Activated CD4-positive, alpha-beta T cell treated with anti-CD3 and anti-CD28 coated beads for 24 hours (primary cell): ENCODE measurements at places on chromosomes 12 and 14.

DNA sequence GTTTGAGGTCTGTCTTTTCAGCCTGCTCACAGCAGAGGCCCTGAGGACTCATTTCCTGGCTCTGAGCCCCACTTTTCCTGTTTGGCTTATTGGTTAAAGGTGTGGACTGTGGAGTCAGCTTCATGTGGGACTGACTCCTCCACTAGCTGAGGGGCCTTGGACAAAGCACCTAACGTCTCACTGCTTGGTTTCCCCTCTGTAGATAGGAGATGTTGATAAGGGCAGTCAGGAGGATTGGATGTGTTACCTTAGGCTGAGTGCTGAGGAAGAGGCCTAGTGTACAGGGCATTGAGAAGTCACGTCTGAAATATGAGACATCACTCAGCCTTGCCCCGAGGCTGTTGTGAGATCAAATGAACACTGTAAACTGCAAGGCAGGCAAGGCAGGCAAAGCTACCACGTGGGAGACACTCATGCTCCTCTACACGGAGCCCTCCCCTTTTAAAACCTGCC is 27.1 kb upstream of the TCL1A start:
- no peak for DNase-seq

DNA sequence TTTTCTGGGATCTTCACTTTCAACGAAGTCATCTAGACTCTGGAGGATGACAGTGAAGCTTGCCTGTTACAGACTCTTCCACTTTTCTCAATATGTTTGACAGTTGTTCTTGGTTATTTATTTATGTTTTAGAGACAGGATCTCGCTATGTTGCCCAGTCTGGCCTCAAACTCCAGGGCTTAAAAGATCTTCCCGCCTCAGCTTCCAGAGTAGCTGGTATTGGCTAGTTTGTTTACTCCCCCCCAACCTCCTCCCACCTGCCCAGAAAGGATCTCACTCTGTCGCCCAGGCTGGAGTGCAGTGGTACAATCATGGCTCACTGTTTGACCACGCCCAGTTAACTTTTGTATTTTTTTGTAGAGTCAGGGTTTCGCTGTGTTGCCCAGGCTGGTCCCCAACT is 3.3 kb downstream of the SPATS2 start:
- DNase-seq: no peak

GRCh38 chr14:105899071-105899641 is 372.8 kb downstream of the TMEM121 start:
- no peak for DNase-seq

DNA sequence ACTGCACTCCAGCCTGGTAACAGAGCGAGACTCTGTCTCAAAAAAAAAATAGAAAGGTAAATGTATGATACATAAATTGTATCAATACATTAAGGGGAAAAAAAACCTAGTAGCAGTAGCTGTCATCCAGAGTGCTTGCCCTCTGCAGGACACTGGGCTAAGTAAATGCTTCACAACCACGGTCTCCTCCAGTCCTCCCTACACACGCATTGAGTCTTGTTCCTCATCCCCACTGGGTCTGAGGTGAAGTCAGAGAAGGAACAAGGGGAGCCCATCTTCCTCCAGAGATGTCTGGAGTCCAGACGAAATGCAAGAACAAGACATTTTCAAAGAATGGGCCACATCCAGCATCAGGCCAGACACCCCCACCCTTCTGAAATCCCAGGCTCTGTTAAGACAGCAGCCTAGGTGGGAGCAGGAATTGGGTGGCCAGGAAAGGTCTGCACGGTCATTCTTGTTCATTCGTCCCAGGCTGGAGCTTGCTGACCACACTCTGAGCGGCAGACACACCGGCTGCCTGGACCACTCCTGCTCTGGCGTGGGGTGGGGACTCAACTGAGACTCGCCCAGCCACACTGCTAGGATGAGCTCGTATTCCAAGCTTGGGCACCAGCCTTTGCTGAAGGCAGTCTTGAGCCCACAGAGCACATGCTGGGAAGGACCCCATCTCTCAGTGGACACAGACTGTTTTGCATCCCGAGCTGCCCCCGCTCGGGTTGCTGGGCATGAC is 45.5 kb downstream of the CHGA start:
- no peak for DNase-seq

DNA sequence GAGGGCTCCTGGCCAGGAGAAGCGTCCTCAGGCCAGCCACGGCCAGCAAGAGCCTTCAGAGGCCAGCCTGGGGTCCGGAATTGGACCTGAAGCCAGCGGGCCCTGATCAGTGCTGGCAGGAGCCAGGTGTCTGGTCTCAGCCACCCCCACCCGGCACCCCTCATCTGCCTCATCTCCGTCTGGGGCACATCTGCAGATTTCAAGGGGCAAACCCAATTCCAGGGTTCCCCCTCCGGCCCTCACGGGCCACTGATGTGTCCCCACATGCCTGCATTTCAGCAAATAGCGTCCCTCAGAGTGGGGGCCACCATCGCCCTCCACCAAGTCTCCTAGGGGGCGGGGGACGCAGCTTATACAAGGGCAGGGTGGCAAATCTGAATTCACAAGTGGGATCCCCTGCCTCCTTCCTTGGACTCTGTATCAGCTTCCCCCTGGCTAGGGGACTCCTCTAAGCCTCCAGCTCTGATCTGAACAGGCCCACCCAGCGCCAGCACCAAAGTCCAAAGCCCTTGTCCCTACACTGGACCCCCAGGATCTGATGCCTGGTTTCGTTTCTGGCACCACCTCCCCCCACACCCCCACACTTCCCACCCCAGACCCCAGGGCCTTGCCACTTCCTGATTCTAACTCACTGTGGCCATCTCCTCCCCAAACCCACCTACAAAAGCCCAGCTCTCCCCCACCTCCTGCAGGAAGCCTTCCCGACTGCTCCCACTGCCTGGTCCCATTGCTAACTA is 10.1 kb downstream of the TMEM179 start:
- no peak for DNase-seq

- DNase-seq: no peak
These were observed 273.0 kb upstream of the SFSWAP start for GRCh38 chr12:131437706-131438492.

GRCh38 chr12:55681142-55682077 is 26.3 kb downstream of the ITGA7 start:
- DNase-seq: no peak

GRCh38 chr14:62081012-62081612 is 318.9 kb downstream of the SNAPC1 start:
- no peak for DNase-seq

- DNase-seq: no peak
These were observed 1496.8 kb upstream of the TMEM132C start for GRCh38 chr12:126770188-126770587.

DNA sequence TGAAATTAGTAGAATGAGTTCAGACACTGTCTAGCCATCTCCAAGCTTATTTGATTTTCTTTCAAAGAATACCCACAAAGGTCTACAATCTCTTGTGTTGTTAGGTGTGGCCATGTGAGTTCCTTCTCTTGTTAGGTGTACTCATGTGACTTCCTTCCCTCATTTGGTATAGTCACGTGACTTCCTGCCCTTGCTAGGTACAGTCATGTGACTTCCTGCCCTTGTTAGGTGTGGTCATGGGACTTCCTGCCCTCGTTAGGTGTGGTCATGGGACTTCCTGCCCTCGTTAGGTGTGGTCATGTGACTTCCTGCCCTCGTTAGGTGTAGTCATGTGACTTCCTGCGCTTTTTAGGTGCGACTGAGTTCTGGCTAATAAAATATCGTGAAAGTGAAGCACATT is 179.6 kb downstream of the TMX1 start:
- DNase-seq: peak; percentile 1

GRCh38 chr14:104743461-104744380 is 9.2 kb upstream of the SIVA1 start:
- no peak for DNase-seq

GRCh38 chr12:4566474-4566873 is 4.5 kb downstream of the DYRK4 start:
- DNase-seq: no peak

DNA sequence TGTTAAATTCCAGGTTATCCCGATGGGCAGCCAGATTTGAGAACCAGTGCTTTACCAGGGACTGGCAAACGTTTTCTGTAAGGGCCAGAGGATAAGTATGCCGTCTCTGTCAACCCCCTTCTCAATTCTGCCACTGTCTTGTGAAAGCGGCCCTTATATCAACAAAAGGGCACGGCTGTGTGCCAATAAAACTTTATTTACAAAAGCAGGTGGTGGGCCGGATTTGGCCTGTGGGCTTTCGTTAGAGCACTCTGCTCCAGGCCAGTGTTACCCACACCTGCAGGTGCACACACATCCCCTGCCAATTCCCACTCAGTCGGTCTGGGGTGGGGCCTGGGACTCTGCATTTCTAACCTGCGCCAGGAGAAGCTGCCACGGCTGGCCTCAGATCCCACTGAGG is 111.2 kb downstream of the RFLNA start:
- no peak for DNase-seq

DNA sequence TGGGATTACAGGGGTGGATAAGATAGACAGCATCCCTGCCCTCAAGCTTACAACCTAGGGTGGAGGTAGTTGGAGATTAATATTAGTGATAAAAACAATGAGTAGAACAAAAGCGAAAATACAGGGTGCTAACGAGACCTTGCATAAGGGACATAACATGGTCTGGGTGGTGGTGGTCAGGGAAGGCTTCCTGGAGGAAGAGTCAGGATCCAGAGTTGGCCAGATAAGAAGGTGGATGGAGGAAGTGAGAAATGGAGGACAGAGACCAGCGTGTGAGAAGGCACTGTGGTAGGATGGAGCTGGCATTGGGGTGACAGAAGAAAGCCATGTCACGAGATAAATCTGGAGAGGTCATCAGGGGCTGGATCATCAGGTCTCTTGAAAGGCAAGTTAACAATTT is 19.2 kb downstream of the NOS1 start:
- DNase-seq: no peak

DNA sequence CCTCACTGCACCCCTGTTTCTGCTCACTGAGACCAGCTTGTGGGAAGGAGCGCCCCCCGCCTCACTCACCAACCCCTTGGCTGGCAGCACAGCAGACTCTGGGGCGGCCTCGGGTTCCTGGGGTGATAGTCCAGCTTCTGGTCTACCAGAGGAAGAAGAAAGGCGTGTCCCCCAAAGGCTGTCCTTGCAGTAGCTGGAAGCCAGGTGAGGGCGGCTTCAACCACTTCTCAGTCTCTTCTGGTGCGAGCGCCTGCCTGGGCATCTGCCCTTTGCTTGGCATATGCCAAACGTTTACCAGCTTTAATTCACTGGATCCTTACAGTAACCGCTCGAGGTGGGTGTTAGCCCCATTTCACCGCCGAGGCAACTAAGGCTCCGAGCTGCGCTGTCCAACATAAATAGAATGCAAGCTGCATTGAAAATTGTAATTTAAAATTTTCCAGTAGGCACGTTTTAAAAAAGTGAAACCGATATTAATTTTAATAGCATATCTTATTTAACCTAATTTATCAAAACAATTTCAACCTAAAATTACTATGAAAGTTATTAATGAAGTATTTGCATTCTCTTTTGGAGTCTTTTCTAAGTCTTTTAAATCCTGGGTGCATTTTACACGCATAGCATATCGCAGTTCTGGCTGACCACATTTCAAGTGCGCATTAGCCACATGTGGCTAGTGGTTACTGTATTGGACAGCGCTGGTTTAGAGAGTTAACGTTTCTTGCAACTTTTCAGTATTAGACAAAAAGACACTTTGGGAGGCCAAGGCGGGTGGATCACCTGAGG is 872 bp downstream of the FAM177A1 start:
- DNase-seq: no peak

DNA sequence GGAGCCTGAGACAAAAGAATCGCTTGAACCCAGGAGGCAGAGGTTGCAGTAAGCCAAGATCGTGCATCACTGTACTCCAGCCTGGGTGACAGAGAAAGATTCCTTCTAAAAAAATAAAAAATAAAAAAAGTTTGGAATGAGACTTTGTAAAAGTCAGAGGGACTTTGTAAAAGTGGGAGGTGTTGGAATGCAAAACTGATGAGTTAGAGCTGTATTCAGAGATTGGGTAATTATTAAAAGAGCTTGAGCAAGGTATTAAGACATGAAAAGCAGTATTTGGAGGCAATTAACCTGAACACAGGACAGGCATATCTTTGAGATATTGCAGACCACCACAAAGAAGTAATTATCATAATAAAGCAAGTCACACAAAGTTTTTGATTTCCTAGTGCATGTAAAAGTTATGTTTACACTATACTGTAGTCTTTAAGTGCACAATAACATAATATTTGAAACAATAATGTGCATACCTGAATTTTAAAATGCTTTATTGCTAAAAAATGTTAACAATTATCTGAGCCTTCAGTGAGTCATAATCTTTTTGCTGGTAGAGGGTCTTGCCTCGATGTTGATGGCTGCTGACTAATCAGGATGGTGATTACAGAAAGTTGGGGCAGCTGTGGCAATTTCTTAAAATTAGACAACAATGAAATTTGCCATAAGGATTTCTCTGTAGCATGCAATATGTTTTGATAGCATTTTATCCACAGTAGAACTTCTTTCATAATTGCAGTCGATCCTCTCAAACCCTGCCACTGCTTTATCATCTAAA is 33.1 kb downstream of the PHLDA1 start:
- no peak for DNase-seq

GRCh38 chr12:49397000-49397399 is 29.7 kb downstream of the SPATS2 start:
- no peak for DNase-seq

GRCh38 chr12:44389038-44389437 is 487.1 kb downstream of the NELL2 start:
- no peak for DNase-seq

GRCh38 chr14:22849212-22849819 is 12.9 kb downstream of the MMP14 start:
- no peak for DNase-seq

DNA sequence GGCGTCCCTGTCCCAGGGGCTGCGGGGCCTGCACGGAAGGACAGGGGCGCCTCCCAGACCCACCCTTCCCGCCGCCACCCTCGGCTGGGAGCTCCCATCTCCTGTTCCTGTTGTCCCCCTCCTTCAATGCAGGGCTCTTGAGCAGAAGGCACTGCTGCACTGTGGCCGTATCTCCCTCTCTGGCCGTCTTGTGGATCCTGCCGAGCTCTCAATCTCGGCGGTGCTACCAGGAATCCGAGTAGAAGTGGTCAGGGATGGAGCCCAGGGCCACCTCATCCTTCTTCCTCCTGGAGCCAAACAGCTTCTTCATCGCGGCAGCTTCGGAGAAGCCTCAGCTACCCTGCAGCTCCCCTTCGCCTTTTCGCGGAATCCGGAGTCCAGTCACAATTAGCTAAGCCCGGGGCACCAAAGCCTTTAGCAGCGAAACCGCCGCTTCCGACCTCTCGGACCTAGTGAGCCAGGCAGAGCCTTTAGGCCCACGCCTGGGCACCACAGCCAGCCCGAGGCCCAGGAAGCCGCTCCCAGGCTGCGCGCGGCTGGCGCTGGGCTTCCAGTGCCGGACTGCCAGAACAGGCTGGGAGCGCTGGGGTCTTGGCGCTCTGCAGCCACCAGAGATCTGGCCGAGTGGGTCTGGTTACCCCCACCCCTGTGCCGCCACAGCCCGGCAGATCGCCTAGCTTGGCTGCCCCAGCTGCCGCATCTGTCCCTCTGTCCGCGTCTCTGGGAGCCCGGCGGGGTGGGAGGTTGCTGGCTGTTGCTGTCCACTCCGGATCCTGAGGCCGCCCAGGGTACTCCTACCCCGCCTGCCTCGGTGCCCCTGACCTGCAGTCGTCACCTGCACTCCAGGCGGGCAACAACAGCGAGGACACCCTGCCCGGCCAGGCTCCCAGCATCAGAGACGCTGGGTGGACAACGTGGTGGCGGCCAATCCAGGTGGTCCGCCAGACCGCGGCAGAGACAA is 69.1 kb downstream of the ASCL4 start:
- no peak for DNase-seq

- DNase-seq: no peak
These were observed 24.0 kb downstream of the IFNG start for GRCh38 chr12:68135520-68135919.

- DNase-seq: no peak
These were observed 1193.4 kb downstream of the FSCB start for GRCh38 chr14:43313719-43314118.
